ENCODE measurements at places on chromosomes 13 and 19.
A peak's percentile ranks its signal among the peaks of the same experiment; 100 is the strongest.

DNA sequence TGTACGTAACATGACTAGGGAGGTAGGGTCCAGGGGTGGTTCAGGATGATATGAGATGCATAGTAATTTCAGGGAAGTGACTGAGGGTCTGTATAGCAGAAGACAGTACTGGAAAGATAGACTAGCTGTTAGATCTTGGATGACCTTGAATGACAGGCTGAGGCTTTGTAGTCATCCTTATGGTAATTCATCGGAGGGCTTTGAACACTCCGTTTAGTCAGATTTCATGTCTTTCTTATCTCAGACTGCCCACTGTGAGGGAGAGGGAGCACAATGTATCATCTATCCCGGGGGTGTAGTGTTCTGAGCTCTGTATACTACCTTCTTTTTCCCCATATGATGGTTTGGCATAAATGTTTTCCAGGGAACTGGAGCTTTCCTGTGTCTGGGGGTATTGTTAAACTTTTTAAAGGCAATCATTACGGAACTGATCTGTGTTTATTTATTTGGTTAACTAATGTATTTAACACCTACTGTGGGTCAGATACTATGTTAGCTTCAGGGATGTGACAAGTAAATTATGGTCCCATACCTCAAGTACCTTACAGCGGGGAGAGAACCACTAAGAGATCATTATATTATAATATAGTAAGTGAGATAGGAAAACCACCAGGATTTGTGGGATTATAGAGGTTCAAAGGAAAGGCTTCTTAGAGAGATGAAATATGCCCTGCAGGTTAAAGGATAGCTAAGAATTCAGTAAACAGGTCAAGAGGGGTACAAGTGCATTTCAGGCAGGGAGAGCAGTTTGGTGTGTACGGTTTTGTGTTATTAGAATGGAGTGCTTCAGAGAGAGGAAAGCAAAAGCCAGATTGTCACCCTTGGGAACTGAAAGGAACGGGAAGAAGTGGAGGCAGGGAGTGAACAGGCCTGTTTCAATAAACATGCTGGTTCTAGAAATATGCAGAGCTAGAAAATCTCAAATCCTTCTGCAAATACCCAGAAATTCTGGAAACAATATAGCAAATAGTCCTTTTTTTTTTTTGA is 164.8 kb upstream of the KL start:
- H3K4me3 ChIP-seq, result no peak overlapping the region
- no peaks in the 10 kb centered on the region for H3K27me3 ChIP-seq
- DNase-seq, result no peak

GRCh38 chr13:33868343-33868994 is 50.5 kb downstream of the RFC3 start:
- no peaks in the 10 kb centered on the region for H3K36me3 ChIP-seq
- H3K4me1 ChIP-seq, result no peaks in the 10 kb centered on the region
- no peaks in the 10 kb centered on the region for H3K27me3 ChIP-seq
- H3K4me3 ChIP-seq, result no peak overlapping the region
- DNase-seq, result no peak

- no peaks in the 10 kb centered on the region for H3K36me3 ChIP-seq
- H3K27me3 ChIP-seq, result no peaks in the 10 kb centered on the region
- peak overlapping the region; percentile 82 for H3K4me3 ChIP-seq
- H3K4me1 ChIP-seq, result no peaks in the 10 kb centered on the region
- H3K27ac ChIP-seq, result peak overlapping the region; percentile 96
These were observed 776 bp downstream of the DNAJC3 start for GRCh38 chr13:95677564-95678266.

GRCh38 chr19:16456652-16457194 is 15.0 kb downstream of the EPS15L1 start:
- peak overlapping the region; percentile 14 for H3K27ac ChIP-seq
- no peaks in the 10 kb centered on the region for H3K36me3 ChIP-seq
- H3K4me3 ChIP-seq, result no peak overlapping the region
- DNase-seq, result no peak
- H3K27me3 ChIP-seq, result no peaks in the 10 kb centered on the region

- H3K4me3 ChIP-seq, result no peak overlapping the region
- no peak for DNase-seq
- H3K4me1 ChIP-seq, result no peaks in the 10 kb centered on the region
These were observed 14.2 kb upstream of the ANGPTL8 start for GRCh38 chr19:11225172-11225571.

- no peaks in the 10 kb centered on the region for H3K27me3 ChIP-seq
- DNase-seq, result no peak
- no peak overlapping the region for H3K4me3 ChIP-seq
- H3K4me1 ChIP-seq, result no peaks in the 10 kb centered on the region
- H3K36me3 ChIP-seq, result no peaks in the 10 kb centered on the region
- H3K27ac ChIP-seq, result no peak overlapping the region
These were observed 220.3 kb downstream of the RAP2A start for GRCh38 chr13:97654236-97654635.

DNA sequence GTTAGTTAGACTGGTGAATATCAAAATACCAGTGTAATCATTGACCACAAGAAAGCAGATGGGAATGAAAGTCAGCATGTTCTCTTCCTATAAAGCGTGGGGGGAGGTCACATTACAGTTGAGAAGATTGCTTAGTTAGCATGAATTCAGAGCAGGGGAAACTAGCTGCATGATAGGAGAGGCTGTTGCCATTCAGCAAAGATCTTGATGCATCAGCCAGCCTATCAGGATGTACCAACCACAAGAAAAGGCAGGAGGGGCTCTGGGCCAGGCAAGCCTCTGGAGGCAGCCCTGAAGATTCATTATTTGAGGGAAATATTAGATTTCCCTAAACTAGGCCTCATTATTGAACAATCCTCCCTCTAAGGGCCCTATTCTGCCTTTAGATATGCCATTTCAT is 5.0 kb upstream of the MTMR6 start:
- DNase-seq, result no peak
- no peaks in the 10 kb centered on the region for H3K36me3 ChIP-seq
- H3K27ac ChIP-seq, result no peak overlapping the region
- peaks cover 46% of the 10 kb centered on the region for H3K27me3 ChIP-seq
- H3K4me3 ChIP-seq, result no peak overlapping the region
- peaks cover 4% of the 10 kb centered on the region for H3K4me1 ChIP-seq

All from transverse colon (tissue), 4 donors.